ENCODE measurements at places on chromosomes 11 and 22. TPM values are rescaled to one million over a fixed set of nuclear protein-coding genes. Genes with fewer than 3 reads are reported as not detected.

- no peak overlapping the region for H3K27ac ChIP-seq
- H3K36me3 ChIP-seq, result no peaks in the 10 kb centered on the region
- no peak overlapping the region for H3K4me3 ChIP-seq
Observed at GRCh38 chr11:20452585-20452984, 65.1 kb downstream of the PRMT3 start.

DNA sequence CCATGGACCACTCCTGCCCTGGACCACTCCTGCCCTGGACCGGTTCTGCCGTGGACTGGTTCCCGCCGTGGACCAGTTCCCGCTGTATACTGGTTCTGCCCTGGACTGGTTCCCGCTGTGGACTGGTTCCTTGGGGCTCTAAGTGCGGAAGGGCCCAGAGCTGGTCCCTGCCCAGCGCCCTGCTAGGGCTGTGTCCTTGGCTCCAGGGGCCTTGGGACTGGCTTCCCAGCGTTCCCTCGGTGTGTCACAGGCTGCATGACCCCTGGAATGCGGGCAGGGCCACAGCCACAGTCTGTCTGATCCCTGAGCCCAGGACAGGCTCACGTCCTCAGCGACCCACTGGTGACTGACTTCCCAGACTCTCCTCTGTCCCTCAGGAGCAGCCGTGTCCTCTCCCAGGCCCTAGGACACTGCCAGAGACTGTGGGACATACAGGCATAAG, 412.2 kb downstream of the TBC1D22A start:
- H3K4me1 ChIP-seq, result no peaks in the 10 kb centered on the region
- H3K4me3 ChIP-seq, result no peak overlapping the region
- no peak overlapping the region for H3K27ac ChIP-seq
- no peaks in the 10 kb centered on the region for H3K36me3 ChIP-seq

DNA sequence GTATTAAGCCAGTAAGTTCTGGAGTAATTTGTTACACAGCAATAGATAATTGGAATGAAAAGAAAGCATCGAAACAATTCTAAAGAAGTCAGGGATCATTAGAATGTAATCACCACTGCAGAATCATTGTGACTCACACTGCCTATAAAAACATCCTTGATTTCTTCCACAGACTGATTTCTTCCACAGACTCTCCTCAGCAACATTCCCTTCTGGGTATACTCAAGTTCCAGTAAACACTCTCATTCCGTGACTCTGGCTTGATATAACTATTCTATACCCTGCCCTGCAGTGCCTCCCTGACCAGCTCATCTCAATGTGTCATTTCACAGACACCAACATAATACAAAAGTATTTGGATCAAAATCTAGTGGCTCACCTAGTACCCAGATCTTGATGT, 120.5 kb downstream of the BBOX1 start:
- no peak overlapping the region for H3K4me3 ChIP-seq
- H3K4me1 ChIP-seq, result no peaks in the 10 kb centered on the region
- H3K27ac ChIP-seq, result no peak overlapping the region
- H3K36me3 ChIP-seq, result no peaks in the 10 kb centered on the region
- no peak for DNase-seq

- no peak overlapping the region for H3K4me3 ChIP-seq
- no peaks in the 10 kb centered on the region for H3K36me3 ChIP-seq
- H3K27ac ChIP-seq, result peak overlapping the region; percentile 20
- H3K4me1 ChIP-seq, result peaks cover 35% of the 10 kb centered on the region
Observed at GRCh38 chr22:28141614-28142013, 222.6 kb upstream of the PITPNB start.

- peak overlapping the region; percentile 31 for H3K27ac ChIP-seq
- no peaks in the 10 kb centered on the region for H3K27me3 ChIP-seq
- peaks cover 11% of the 10 kb centered on the region for H3K4me1 ChIP-seq
- H3K36me3 ChIP-seq, result no peaks in the 10 kb centered on the region
- DNase-seq, result no peak
Observed at GRCh38 chr11:19770277-19770676, 57.6 kb downstream of the NAV2 start.

GRCh38 chr11:79367844-79368243, 73.0 kb downstream of the TENM4 start:
- H3K4me3 ChIP-seq, result no peak overlapping the region
- no peaks in the 10 kb centered on the region for H3K36me3 ChIP-seq
- no peak overlapping the region for H3K27ac ChIP-seq
- no peaks in the 10 kb centered on the region for H3K27me3 ChIP-seq

DNA sequence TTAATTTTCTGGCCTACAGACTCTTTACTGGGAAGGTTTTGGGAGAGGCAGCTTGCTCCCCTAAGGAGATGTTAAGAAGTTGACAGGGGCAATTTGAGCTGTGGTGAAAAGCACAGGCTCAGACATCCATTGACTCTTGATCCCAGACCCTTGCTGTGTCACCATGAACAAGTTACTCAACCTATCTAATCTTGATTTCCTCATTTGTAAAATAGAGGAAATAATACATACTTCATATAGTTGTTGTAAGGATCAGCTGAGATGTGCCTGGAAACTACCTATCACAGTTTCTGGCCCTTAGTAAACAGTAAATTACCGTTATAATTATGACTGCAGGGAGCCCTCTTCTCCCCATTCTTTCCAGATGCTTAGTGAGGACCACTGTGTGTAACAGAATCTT, 16.6 kb upstream of the SCGB1D4 start:
- no peak for DNase-seq
- no peaks in the 10 kb centered on the region for H3K4me1 ChIP-seq
- no peak overlapping the region for H3K27ac ChIP-seq
- H3K36me3 ChIP-seq, result no peaks in the 10 kb centered on the region

GRCh38 chr11:6642957-6643356, 12.7 kb downstream of the DCHS1 start:
- no peaks in the 10 kb centered on the region for H3K27me3 ChIP-seq
- peaks cover 15% of the 10 kb centered on the region for H3K4me1 ChIP-seq
- H3K36me3 ChIP-seq, result no peaks in the 10 kb centered on the region
- H3K27ac ChIP-seq, result no peak overlapping the region
- no peak for DNase-seq

DNA sequence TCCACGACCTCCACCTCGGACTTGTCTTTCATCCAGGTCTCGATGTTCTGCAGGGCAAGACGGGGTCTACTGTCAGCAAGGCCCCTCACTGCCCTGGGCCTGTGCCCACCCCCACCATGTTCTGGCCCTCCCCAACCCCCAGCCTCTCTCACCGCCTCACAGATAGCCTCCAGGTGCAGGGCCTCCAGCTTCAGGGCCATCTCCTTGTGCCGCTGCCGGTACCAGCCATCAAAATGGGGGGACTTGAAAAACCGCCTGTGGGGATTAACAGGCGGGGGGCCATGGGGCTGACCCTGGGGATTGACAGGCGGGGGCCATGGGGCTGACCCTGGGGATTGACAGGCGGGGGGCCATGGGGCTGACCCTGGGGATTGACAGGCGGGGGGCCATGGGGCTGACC, 4.9 kb upstream of the PLXNB2 start:
- H3K36me3 ChIP-seq, result no peaks in the 10 kb centered on the region
- H3K27me3 ChIP-seq, result no peaks in the 10 kb centered on the region
- DNase-seq, result no peak
- H3K27ac ChIP-seq, result no peak overlapping the region
- no peak overlapping the region for H3K4me3 ChIP-seq

- no peaks in the 10 kb centered on the region for H3K27me3 ChIP-seq
- DNase-seq, result no peak
- H3K27ac ChIP-seq, result no peak overlapping the region
- no peaks in the 10 kb centered on the region for H3K4me1 ChIP-seq
- no peaks in the 10 kb centered on the region for H3K36me3 ChIP-seq
Observed at GRCh38 chr11:117186431-117186761, 7.9 kb downstream of the SIDT2 start.

POU2AF3 gene
- total RNA-seq, result 2.5 TPM

ANKK1 gene
- total RNA-seq, result not detected

AMOTL1 gene
- total RNA-seq, result 57.7 TPM

ATL3 gene
- total RNA-seq, result 30.1 TPM

BEST1 gene
- 3.5 TPM for total RNA-seq

CRYBB1 gene
- not detected for total RNA-seq

PARVG gene
- 0.96 TPM for total RNA-seq

LGR4 gene
- 115 TPM for total RNA-seq

Measured in hepatocyte (in vitro differentiated cells).